CD4-positive, alpha-beta T cell treated with Interleukin-15 for 1 hour (primary cell): ENCODE measurements at places on chromosomes 12 and 14.

DNA sequence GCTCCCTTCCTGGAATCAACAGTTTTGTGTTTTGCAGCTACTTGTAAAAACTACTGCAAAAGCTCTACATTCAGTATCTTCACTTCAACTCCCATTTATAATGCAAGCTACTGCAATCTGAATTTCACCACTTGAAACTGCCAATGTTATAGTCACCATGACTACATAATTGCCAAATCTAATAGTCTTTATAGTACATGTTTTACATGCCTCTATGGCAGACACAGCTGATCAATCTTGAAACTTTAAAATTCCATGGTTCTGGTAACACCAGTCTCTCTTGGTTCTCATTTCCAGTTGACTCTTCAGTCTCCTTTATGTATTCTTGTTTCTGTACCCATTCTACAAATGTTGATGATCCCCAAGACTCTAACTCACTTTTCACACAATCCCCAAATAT, 185.9 kb downstream of the MED13L start:
- no peak for DNase-seq

GRCh38 chr12:31057671-31058070, 16.0 kb upstream of the DDX11 start:
- DNase-seq: no peak

DNA sequence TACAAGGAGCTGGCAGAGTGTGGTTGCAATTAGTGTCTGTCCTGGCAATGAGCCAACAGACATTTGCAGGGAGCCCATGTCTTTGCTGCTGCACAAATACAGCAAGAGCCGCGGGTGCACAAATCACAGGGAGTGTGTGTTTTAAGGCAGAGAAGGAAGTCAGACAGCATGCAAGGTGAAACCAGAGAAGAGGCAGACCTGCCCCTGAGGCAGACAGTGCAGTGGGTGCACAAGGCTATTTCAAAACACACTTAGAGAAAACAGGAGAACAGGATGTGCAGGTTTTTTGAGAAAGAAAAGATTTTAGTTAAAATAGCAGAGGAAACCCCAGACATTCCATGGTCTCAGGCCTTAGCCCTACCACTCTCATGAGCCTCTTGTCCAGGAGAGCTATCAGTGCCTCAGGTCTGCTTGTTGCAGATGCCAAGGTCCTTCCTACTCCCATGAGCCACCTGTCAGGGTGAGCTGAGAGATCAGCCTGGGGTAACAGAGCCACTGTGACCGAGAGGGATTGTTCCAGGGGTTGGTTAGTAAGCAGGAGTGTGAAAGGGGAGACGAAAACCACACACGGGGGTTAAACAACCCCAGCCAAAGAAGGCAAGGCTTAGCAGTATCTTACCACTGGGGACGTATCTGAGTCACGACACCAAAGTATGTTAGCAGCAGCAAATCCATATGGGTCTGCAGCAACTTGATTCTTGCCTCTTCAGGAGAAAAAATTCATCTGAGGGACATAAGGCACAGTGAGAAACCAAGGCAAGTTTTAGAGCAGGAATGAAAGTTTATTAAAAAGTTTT, 78.1 kb downstream of the C14orf132 start:
- no peak for DNase-seq

DNA sequence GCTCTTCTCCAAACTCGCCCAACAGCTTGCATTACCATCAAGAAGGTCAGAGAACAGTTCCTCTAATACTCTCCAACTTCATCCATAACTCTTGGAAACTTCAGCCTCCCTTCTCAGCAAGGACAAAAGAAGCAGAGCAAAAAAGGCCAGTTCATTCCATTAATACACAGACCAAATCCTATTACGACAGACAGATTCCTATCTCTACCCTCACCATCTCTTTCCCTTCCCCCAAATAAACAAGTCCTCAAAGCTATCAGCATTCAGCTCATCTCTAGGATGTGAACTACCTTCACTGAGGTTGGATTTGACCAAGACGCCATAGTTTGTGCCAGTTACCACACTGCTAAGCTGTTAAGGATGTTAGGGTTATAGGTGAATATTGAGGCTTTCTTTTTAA, 25.2 kb downstream of the SINHCAF start:
- no peak for DNase-seq

DNA sequence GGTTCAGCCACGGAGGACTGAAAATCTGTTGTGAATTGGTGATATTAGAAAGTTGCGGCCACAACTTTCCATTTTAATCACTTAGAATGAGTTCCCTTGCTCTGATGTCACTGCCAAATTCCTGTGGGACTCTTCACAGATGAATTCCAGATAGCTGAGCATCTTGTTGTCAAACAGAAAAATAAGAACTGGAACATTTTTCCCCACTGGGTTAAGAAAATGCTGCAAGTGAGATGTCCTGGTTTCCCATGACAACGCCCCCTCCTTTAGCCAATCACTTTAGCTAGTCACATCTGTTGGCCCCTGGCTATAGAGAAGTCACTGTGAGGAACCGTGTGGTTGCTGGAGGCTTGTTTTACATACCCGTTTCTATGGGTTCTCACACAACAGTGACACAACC, 135.9 kb downstream of the KTN1 start:
- DNase-seq: peak; percentile 20

GRCh38 chr14:57846596-57846995, 19.3 kb downstream of the SLC35F4 start:
- no peak for DNase-seq

DNA sequence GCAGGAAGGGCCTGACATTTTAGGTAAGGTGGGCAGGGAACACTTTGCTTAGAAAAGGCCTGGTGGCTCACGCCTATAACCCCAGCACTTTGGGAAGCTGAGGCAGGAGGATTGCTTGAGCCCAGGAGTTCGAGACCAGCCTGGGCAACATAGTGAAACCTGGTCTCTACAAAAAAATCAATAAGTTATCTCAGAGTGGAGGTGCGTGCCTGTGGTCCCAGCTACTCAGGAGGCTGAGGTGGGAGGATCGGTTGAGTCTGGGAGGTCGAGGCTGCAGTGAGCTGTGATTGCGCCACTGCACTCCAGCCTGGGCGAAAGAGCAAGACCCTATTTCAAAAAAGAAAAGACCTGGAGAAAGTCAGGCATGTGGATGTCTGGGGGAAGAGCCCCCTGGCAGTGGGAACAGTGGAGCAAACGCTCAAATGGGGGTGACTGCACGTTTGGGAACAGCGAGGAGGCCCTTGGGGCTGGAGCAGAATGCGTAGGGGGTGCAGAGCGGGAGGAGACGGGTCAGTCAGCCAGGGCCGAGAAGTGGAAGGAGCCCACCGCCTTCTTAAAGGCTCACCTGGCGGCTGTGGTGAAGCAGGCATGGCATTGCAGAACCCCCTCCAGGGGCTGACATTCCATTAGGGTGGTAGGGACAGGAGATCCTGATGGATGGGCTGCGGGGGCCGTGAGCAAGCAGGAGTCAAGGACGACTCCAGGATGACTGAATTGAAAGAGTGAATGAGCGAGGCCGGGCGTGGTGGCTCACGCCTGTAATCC, 6.2 kb upstream of the KIF26A start:
- peak; percentile 8 for DNase-seq

- no peak for DNase-seq
Measured at GRCh38 chr14:20684662-20685456, 499 bp downstream of the RNASE4 start.

DNA sequence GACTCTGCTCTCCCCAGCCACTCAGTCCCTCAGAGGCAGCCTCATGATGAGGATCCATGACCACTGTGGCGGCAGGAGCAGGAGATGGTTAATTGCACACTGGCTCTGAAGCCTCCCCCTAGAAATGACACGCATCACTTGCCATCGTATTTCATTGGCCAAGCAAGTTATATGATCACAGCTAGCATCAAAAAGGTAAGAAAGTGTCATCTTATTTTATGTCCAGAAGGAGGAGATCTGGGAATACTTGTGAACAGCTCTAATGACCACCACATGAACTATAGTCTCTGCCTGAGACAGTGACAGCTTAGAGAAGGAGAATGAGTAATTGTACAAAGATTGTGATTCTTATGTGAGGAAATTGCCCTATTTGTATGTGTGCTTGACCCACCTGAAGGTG, 363.4 kb downstream of the NUAK1 start:
- no peak for DNase-seq

GRCh38 chr12:91574391-91574790, 391.8 kb upstream of the DCN start:
- DNase-seq: no peak

GRCh38 chr12:76348079-76348901, at the start of gene BBS10:
BBS10 (minus strand) TSS chr12:76348415; CDS start chr12:76348358, 57 bp downstream.
- DNase-seq: peak; percentile 89

DNA sequence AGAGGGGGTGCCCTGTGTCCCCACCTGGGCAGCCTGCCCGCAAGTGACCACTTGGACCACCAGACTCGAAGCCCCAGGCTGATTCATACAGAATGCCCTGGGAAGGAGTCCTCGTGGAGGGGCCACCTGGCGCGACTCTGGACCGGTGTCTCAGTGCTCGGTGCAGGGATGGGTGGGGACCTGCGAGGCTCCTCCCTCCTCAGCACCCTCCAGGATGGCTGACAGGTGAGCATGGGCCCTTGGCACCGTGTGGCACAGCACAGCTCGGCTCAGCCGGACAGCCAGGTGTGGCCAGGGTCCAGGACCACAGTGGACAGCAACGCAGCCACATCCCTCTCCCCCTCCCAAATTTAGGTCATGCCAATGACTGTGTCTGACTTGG, 44.5 kb downstream of the CCNK start:
- DNase-seq: no peak

- DNase-seq: no peak
Measured at GRCh38 chr14:46571970-46572369, 79.6 kb downstream of the RPL10L start.

DNA sequence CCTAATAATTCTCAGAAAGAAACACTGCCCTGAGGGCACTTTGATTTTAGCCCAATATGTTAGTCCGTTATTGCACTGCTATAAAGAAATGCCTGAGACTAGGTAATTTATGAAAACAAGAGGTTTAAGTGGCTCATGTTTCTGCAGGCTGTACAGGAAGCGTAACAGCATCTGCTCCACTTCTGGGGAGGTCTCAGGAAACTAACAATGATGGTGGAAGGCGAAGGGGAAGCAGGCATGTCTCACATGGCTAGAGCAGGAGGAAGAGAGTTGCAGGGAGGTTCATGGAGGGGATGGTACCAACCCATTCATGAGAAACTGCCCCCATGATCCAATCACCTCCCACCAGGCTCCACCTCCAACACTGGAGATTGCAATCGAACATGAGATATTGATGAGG, 49.4 kb upstream of the RERG start:
- no peak for DNase-seq

GRCh38 chr14:84891404-84891803, 638.5 kb upstream of the FLRT2 start:
- no peak for DNase-seq

- DNase-seq: no peak
Measured at GRCh38 chr12:124531281-124531745, 36.1 kb downstream of the NCOR2 start.

GRCh38 chr14:93343266-93343665, 3.7 kb upstream of the COX8C start:
- DNase-seq: no peak

DNA sequence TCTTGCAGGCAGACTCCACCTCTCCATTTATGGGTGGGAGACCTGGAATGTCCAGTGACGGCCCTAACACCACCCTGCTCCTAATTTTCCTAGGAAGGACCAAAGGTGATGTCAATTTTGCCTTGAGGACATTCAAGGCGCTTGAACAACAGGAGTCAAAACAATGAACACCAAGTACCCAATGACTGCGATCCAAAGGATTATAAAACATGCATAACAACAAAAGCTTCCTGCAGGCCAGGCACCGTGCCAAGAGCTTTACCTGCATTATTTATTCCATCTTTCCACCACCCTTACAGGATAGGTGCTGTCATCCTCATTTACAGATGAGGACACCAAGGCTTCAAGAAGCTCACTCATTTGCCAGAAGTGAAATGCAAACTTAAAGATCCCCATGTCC, 15.2 kb upstream of the FOXN3 start:
- DNase-seq: no peak

- DNase-seq: no peak
Measured at GRCh38 chr12:131894981-131895639, 688 bp downstream of the ULK1 start.

GRCh38 chr12:26112703-26113147, 12.1 kb downstream of the BHLHE41 start:
- DNase-seq: no peak

DNA sequence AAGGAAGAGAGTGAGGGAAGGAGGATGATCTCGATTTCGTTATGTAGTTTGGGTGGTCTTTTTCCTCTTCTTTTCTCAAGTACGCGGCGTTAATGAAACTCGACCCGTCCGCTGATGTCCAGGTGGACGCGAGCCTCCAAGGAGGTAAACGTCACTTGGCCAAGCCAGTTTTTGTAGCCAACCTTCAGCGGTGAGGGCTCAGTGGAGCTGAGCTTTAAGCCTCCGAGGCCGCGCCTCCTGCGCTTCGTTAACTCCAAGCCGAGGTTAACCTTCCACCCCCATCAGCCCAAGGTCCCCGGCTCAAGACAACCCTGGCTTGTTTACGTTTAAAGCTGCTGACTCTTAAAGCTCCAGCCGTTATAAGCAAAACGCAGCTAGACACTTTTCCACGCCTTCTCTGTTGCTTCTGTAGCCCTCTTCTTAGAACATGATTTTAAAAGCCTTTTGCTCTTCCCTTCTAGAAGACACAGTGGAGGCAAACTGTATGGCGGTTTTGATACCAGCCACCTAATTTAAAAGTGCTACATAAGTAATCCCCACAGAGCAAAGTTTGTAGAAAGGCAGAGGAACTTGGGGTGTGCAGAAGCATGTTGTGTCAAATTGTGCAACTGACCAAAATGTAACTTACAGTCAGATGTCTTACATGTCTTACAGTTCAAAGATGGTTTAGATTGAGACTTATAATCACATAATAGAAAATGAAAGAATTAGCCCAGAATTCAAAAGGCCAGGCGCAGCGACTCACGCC, 923 bp upstream of the ITPR2 start:
- peak; percentile 23 for DNase-seq

DNA sequence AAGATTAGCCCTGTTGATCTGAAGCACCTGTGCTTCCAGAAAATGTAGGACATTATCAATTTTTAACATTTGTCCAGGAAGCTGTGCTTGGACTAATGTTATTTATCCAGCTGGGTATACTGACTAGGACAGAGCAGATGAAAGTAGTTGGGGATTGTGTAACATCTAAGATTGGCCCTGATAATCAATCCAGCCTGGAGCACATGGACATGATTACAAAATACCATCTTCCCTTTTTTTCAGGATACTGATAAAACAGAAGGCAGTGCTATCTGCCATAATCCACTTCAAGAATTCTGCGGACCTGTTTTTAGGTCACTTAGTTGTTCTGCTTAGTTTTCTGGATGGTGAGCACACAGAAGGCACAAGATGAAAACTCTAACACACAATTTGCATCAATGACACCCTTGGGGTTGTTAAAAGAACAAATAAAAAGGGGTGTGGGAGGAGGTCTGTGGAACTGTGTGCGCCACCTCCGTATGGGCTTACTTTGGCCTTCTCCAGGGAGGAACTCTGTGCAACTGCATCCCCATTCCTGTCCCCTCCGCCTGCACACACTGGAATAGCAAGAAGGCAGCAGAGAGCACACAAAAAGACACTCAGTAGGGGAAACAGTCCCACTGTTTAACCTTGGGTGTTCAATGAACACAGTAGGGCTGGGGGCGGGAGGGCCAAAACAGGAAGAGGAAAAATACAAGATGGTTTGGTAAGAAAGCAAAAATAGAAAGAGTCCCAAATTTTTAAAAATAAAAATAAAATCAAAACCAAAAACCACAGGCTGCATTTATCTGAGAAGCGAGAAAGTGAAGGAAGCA, 31.1 kb upstream of the DUSP6 start:
- no peak for DNase-seq
